ENCODE measurements at places on chromosomes 12 and 14.

- DNase-seq = no peak
Observed at GRCh38 chr14:83838226-83838625, 1691.7 kb upstream of the FLRT2 start.

GRCh38 chr14:50059763-50060616 is 56.4 kb downstream of the VCPKMT start:
- DNase-seq = no peak

DNA sequence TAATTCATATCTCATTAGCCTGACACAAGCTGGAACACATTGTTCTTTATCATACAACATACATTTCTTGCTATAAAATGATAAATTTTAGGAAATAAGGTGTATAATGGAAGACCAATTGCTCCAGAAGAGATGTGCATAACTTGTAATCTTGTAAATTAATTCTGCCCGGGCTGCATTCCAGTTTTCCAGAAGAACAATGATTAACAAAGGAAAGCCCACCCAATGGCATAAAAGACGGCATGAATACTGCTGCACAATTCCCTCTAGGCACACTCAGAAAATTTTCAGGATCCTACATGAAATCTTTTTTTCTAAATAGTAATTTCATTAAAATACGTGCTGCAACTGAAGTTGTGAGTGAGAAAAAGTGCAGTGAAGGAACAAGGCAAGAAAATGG is 137.4 kb upstream of the KRR1 start:
- no peak for DNase-seq

DNA sequence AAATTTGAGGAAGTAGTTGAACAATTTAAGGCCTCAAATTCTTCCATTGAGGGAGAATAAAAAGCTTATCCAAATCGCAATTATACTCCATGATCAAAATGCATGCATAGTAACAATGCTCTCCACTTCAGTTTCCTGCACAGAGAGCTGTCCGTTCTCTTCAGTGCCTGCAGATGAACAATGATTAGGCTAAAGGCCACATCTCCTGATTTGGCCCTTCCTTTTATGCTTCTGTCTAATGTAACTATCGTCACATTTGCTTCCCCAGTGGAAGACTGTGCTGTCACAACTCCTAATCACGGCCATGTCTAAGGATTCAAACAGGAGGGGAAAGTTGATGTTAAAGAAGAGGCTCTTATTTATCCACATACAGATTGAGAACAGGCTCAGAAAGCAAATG is 113.6 kb upstream of the NPAS3 start:
- DNase-seq = no peak
